ENCODE measurements at places on chromosomes 2 and 18.

GRCh38 chr18:44699572-44700261 is 19.0 kb downstream of the SETBP1 start:
- DNase-seq = no peak

DNA sequence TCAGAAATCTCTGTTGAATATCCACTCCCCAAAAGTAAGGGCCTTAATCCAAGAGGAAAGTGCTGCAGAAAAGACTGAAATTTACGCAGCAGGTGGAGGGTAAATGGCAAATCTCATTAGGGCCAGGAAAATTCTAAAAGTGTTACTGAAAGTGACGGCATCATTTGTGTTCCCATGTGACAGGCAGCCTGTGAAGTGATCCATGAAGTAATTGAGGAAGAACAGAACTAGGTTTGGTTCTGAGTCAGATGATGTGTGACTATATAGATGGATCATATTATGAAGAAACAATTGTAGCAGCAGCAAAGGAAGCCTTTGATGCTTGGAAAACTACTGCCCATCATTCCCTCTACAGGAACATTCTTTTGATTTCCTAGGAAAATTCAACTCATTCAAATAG is 401.2 kb downstream of the TGIF1 start:
- no peak for DNase-seq

DNA sequence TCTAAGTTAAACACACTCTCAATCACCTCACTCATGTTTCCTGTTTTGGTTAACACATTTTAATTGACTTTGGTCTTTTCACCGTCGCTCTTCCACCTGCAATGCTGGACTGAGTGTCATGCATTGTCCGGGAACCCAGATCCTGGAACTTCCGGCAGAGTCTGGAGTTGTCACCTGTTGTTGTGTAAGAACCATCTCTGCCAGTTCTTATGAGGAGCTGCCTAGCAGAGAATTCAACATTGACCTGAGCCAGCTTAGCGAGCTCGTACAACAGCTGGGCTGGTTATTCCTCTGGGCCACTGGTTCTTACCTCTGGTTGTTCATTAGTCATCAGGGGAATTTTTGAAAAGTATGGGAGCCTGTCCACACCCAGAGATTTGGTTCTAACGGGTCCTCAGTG is 75.7 kb downstream of the BCL2L11 start:
- no peak for DNase-seq

GRCh38 chr2:20961858-20962257 is 82.0 kb downstream of the APOB start:
- DNase-seq = no peak

- no peak for DNase-seq
These were observed 36.5 kb downstream of the MGAT5 start for GRCh38 chr2:134290358-134290757.

GRCh38 chr2:149018981-149019380 is 19.5 kb upstream of the LYPD6B start:
- DNase-seq = no peak

DNA sequence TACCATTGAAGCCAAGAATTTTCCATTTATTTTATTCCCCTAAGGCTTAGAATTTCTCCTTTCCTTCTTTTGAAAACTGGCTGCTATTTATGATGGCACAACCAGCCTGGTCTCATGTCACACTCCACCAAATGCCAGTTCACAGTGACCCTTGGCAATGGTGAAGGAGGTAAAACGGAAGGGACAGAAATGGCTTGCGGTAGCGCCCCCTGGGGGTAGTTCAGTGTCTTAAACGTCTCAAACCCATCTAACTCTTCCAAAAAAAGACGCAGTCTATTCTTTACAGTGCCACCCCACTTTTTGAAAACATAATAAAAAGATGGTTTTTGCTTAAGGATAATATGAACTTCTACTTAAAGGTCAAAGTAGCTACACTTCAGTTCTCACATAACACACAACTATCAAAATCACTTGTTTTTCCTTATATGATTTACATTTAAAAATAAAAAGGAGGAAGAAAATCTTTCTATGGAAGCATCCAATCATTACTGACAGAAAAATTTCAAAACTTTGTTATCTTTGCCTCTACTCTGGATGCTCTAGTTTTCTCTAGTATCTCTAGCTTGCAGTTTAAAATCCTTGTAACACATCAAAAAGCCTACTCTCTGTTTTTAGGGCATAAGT is 28.0 kb downstream of the PNO1 start:
- peak; percentile 66 for DNase-seq

GRCh38 chr2:76895469-76895868 is 626.7 kb downstream of the LRRTM4 start:
- DNase-seq = no peak

GRCh38 chr2:182050333-182051135 is 64.9 kb downstream of the PPP1R1C start:
- no peak for DNase-seq

GRCh38 chr2:62727259-62727867 is 21.9 kb downstream of the EHBP1 start:
- DNase-seq = no peak

GRCh38 chr18:22387364-22387763 is 30.4 kb downstream of the CTAGE1 start:
- DNase-seq = no peak

GRCh38 chr2:102310964-102311640 is at the start of gene IL1RL1:
Gene IL1RL1 (plus strand): TSS chr2:102311563. CDS start chr2:102338265, 26,702 bp downstream.
- no peak for DNase-seq

- no peak for DNase-seq
These were observed 101.4 kb upstream of the POU3F3 start for GRCh38 chr2:104752504-104752903.

Data from cardiac fibroblast (primary cell).